Activated naive CD4-positive, alpha-beta T cell treated with anti-CD3 and anti-CD28 coated beads for 36 hours (primary cell): ENCODE measurements at places on chromosomes 16 and 17. TPM values are rescaled to one million over a fixed set of nuclear protein-coding genes. Genes with fewer than 3 reads are reported as not detected.

SCARF1 gene
- total RNA-seq: 0.57 TPM

ST6GALNAC2 gene
- total RNA-seq: not detected

CA7 gene
- total RNA-seq: not detected

TRIM47 gene
- total RNA-seq: 9.6 TPM

CBX2 gene
- total RNA-seq: 5.8 TPM

DNAH2 gene
- total RNA-seq: not detected

NXN gene
- total RNA-seq: 0.20 TPM

GRCh38 chr17:68634345-68634876, 33.2 kb upstream of the FAM20A start:
- H3K4me3 ChIP-seq: no peak overlapping the region
- H3K27me3 ChIP-seq: peaks cover 7% of the 10 kb centered on the region
- H3K4me1 ChIP-seq: no peaks in the 10 kb centered on the region
- no peaks in the 10 kb centered on the region for H3K36me3 ChIP-seq

- no peaks in the 10 kb centered on the region for H3K36me3 ChIP-seq
- H3K4me1 ChIP-seq: peaks cover 1% of the 10 kb centered on the region
- no peak overlapping the region for H3K4me3 ChIP-seq
- no peak overlapping the region for H3K27ac ChIP-seq
- no peak for DNase-seq
- no peaks in the 10 kb centered on the region for H3K27me3 ChIP-seq
Measured at GRCh38 chr17:21352221-21352980, 23.8 kb upstream of the KCNJ12 start.

DNA sequence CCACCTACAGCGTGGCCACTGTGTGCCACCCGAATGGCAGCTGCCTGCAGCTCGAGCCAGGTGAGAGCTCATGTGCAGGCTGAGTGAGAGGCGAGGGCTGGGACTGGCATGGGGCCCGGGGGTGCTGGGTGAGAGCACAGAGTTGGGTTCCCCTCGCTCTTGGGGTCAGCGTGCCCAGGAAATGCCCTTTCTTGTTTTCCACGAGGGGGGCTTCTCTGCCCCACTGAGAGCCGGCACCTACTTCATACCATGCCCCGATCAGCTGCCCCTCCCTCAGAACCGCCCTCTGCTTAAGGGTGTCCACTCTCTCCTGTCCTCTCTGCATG, 10.1 kb downstream of the ACE start:
- DNase-seq: no peak
- no peaks in the 10 kb centered on the region for H3K36me3 ChIP-seq
- H3K4me1 ChIP-seq: no peaks in the 10 kb centered on the region
- no peak overlapping the region for H3K27ac ChIP-seq

- no peak overlapping the region for H3K4me3 ChIP-seq
- no peak overlapping the region for H3K27ac ChIP-seq
- DNase-seq: no peak
- H3K4me1 ChIP-seq: no peaks in the 10 kb centered on the region
Measured at GRCh38 chr16:73000907-73001521, 46.9 kb downstream of the ZFHX3 start.

GRCh38 chr17:72125226-72125651, 4.4 kb downstream of the SOX9 start:
- DNase-seq: no peak
- H3K27me3 ChIP-seq: peaks cover 47% of the 10 kb centered on the region
- H3K4me1 ChIP-seq: peaks cover 10% of the 10 kb centered on the region
- no peaks in the 10 kb centered on the region for H3K36me3 ChIP-seq

DNA sequence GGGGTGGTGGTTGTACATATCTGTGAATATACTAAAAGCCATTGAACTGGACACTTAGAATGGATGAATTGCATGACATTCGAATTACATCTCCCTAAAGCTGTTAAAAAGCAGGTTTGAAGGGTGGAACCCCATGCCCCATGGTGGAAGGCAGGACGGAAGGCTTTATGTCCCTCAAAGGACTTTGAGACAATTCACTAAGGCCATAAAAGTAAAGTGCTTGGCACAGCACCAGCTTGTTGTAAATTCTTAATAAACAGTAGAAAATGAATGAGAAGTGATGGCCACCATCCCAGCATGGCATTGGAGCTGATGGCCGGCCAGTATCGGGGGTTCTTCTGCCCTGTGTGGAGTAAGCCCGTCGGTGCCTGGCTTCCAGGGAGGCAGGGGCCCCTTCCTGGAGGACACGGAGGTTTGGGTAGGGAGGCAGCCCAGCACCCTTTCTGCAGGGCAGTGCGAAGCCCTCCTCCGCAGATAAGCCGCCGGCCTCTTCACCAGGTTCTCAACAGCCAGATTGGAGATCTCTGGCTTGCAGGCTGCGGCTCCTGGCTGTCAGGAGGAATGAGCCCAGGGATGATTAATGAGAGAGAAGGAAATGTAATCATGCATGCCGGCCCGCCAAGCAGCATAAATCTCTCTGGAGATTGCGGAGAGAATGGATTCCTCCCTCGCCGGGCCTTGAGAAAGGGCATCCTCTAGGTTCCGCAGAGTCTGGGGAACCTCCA, 346.9 kb downstream of the FOXL1 start:
- DNase-seq: no peak
- H3K27me3 ChIP-seq: peaks cover 55% of the 10 kb centered on the region
- peaks cover 2% of the 10 kb centered on the region for H3K4me1 ChIP-seq
- no peak overlapping the region for H3K4me3 ChIP-seq
- H3K27ac ChIP-seq: no peak overlapping the region

GRCh38 chr16:22614271-22614947, 103.7 kb downstream of the NPIPB5 start:
- no peaks in the 10 kb centered on the region for H3K36me3 ChIP-seq
- H3K27ac ChIP-seq: no peak overlapping the region
- DNase-seq: no peak
- H3K4me3 ChIP-seq: no peak overlapping the region
- H3K4me1 ChIP-seq: no peaks in the 10 kb centered on the region

DNA sequence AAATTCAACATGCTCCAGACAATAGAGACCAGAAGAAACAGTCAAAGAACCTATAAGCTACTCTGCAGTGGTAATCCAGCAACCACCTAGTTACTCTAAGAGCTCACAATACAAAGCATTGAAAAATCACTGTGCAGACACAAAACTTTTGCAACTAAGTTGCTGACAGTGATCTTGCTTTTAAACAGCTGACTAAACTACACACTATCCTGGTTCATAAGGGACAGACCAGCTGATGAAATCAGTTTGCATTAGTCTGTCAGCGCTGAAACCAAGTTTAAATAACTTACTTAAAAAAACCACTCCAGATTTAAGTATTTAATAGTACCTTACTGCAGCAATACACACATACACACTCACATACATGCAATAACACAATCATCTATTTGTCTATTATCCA, 4.6 kb downstream of the VEZF1 start:
- no peak overlapping the region for H3K4me3 ChIP-seq
- H3K36me3 ChIP-seq: peaks cover 11% of the 10 kb centered on the region
- no peak overlapping the region for H3K27ac ChIP-seq

DNA sequence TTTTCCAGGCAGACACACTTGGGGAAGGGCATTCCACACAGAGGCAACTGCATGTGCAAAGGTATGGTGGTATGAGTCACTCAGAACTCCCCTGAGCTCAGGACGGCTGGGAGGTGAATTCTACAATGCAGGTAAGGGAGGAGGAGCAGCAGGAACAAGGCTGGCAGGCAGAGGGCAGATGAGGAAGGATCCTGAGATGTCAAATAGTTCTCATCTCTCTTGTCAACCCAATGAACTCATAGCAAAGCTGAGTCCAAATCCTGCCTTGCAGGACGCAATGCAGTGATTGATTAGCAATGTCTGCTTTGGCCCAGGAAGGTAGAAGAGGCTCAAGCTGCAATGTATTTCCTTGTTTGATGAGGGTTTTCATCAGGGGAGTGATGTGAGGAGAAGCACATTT, 243.5 kb downstream of the XYLT1 start:
- no peaks in the 10 kb centered on the region for H3K4me1 ChIP-seq
- H3K4me3 ChIP-seq: no peak overlapping the region
- H3K36me3 ChIP-seq: no peaks in the 10 kb centered on the region
- H3K27ac ChIP-seq: no peak overlapping the region
- no peaks in the 10 kb centered on the region for H3K27me3 ChIP-seq

GRCh38 chr17:13031718-13032350, 14.0 kb upstream of the ELAC2 start:
- H3K4me1 ChIP-seq: peaks cover 11% of the 10 kb centered on the region
- no peaks in the 10 kb centered on the region for H3K27me3 ChIP-seq
- no peaks in the 10 kb centered on the region for H3K36me3 ChIP-seq
- H3K27ac ChIP-seq: no peak overlapping the region

DNA sequence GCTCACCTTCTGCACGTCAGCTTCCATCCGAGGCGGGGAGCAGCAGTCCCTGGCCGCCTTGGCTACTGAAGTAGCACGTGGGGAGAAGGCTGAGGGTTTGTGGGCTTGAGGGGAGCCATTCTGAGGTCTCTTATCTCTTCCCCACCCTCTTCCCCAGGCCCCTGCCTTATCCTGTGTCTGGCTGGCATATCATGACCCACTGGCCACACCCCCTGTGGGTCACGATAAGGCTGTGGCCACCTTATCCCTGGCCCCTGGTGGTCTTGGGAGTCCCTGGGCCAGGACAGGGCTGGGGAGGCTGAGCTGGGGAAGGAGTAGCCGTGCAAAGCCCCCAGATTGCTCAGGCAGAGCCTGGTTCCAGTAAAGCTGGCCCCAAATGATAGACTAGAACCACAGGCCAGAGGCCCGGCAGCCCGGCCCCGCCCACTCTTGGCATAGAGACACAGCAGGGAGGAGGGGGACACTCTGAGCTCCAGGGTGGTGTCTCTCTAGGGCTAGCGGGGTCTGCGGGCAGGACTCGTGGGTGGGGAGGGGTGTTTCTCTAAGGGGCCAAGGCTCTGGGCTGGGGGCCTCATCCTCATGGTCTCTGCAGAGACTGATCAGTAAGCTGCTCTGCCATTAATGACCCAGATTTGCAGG, 7.6 kb downstream of the SPNS2 start:
- peaks cover 15% of the 10 kb centered on the region for H3K27me3 ChIP-seq
- peaks cover 17% of the 10 kb centered on the region for H3K4me1 ChIP-seq
- H3K4me3 ChIP-seq: no peak overlapping the region
- H3K27ac ChIP-seq: no peak overlapping the region
- no peak for DNase-seq

GRCh38 chr16:89156740-89157645, 14.6 kb upstream of the CDH15 start:
- H3K4me1 ChIP-seq: no peaks in the 10 kb centered on the region
- H3K4me3 ChIP-seq: no peak overlapping the region
- H3K36me3 ChIP-seq: no peaks in the 10 kb centered on the region

DNA sequence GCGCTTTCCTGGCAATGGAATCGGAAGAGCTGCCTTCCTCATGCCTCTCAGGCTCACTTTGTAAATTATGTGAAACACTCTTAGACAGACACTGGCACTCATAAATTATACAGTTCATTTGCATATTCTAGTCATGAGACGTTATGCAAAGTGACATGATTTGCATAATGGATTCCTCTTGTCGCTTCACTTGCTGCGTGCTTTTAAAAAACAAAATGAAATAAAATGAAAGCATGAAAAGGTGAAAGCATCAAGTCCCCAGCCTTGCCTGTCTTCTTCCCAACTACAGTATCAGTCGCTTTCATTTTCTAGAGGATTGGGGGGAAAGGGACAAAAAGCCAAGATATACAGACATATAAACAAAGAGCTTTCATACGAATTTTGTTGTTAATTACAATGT, 252.8 kb upstream of the PMFBP1 start:
- no peak for DNase-seq
- no peaks in the 10 kb centered on the region for H3K4me1 ChIP-seq
- H3K4me3 ChIP-seq: no peak overlapping the region
- H3K27me3 ChIP-seq: no peaks in the 10 kb centered on the region

DNA sequence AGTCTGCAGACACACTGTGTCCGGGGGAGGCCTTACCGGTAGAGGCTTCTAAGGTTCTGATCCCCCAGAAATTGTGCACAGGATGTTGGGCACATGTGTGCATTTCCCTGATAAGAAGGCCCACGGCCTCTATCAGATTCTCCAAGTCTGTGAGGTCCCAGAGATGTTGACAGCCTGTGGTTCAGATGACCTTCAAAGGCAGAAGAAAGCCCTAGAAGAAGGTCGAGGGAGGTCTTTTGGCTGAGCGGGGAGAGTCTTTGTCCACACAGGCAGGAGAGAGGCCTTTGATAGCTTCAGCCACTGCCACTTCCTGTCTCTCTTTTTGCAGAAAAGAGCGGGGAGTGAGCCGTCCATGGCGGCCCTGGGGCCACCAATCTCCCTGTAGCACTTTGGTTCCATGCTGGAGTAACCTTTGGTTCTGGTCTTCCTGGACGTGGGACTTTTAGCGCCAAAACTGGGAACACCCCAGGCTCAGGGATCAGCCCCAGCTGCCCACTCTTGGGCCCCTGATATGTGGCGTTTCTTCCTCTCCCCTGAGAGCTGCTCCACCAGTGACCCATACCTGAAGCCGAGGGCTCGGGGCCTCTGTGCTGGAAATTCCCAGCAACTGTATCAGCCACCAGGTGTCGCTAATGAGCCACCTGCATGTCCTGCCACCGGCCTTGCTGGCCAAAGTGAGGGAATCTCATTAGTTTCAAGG, 28.1 kb upstream of the LGALS9 start:
- peak; percentile 81 for DNase-seq
- peaks cover 55% of the 10 kb centered on the region for H3K36me3 ChIP-seq
- no peaks in the 10 kb centered on the region for H3K27me3 ChIP-seq
- peaks cover 11% of the 10 kb centered on the region for H3K4me1 ChIP-seq

DNA sequence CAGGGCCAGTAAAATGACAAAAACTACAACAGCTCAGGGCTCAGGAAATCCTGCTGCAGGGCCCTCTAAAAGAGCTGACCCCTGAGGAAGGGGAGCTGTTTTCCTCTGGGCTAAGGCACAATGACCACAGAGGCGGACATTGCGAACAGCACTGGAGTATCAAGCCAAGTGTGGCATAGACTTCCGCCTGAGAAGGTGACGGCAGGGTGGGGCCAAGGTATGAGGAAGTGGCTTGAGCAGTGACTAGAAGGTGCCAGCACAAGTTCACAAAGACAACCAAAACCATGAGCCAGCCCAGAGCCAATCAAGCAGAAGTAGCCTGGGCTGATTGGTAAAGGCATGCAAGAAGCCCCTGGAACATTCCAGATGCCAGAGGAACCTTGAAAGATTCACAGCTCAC, 13.9 kb downstream of the ERN2 start:
- H3K36me3 ChIP-seq: no peaks in the 10 kb centered on the region
- no peak overlapping the region for H3K4me3 ChIP-seq
- peaks cover 10% of the 10 kb centered on the region for H3K27me3 ChIP-seq

DNA sequence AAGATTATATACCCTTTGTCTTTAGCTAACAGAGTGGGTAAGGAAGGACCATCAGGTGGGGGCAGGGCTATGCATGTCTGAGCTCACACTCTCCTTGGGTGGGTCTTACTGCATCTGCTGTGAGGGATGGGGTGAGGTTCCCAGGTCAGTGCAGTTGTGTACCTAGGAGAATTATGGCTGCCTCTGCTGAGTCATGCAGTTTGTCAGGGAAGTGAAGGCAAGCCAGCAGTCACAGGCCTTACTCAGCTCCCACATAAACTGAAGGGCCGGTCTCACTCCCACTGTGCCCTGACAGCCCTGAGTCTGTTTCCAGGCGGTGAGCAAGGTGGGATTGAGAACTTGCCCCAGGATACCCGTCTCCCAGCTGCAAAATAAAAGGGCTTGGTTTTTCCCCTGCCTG, 328.6 kb downstream of the MAP2K6 start:
- peaks cover 7% of the 10 kb centered on the region for H3K27me3 ChIP-seq
- no peak for DNase-seq
- H3K27ac ChIP-seq: no peak overlapping the region
- no peaks in the 10 kb centered on the region for H3K36me3 ChIP-seq
- no peaks in the 10 kb centered on the region for H3K4me1 ChIP-seq
- no peak overlapping the region for H3K4me3 ChIP-seq
